Tongue (tissue), 3 donors: ENCODE measurements at places on chromosomes 3 and 15.

DNA sequence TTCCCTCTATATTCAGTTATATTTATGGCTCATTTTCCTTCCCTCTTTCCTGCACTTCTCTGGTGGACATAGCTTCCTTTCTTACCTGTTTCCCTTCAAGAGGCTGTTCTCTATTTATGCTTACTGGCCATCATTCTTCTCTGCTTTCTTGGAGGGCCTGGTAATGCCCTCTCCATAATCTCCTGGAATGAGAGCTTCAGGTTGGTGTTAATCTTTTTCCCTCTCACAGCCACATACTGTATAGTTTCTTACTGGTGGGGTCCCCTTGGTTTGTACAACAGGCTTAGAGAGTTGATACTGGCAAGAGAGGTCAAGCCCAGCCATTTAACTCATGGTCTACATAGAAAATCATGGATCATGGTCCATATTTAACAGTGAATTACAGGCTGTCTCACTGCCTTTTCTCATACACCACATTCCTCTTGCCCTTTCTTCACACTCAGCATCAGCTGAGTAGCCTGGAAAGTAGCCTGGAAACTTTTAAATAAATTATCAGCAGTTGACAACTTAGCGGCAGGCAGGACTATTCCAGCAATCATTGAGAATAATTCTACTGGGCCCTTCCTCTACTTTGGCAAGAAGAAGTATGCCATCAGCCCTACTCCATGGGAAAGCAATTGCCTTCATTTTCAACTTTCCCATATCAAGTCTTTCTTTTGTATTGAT lies 38.0 kb upstream of the DPH6 start:
- no peak for DNase-seq

DNA sequence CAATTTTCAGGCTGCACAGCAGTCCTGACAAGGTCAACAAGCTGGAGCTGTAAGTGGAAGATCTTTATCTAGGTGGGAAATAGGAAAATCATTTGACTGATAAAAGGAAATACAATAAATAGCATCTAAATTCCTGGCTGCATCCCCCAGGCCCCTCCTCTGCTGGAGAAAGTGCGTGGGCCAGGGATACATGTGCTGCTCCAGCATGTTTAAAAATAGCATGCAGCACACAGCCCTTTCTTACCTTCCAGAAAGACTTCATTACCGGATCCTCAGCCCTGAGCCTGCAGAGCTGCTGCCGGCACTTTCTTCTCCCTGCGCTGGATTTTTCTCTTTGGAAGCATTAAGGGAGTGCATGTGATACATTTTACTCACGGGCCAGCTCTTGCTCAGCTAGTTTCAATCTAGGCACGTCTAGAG lies 77.3 kb downstream of the HMG20A start:
- peak; percentile 90 for DNase-seq

DNA sequence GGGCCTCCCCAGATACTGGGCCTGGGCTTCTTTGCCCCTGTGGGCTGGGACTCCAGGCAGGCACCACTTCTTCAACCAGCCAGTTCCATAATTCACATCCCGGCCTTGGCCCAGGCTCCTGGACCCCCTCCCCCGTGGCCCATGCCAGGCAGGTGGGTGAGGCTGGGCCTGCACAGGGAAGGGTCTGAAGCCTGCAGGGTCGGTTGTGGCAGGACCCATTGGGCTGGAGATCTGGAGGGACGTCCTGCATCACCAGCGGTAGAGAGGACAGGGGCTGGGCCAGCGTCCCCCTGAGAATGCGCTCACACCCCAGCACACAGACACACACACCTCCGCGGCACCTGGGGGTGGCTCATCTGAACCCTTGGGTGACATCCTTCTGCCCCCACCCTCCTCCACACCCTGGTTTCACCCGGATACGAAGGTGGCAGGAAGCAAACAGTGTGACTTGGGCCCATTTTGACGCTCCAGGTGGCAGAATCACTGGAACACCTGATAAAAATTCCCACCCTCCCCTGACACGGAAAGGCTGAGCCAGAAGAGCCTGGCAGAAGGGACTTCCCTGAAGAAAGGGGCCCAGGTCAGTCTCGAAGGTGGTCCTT lies 15.4 kb downstream of the ZDHHC19 start:
- DNase-seq = no peak

GRCh38 chr3:25177041-25177440 lies 251.0 kb upstream of the RARB start:
- no peak for DNase-seq

DNA sequence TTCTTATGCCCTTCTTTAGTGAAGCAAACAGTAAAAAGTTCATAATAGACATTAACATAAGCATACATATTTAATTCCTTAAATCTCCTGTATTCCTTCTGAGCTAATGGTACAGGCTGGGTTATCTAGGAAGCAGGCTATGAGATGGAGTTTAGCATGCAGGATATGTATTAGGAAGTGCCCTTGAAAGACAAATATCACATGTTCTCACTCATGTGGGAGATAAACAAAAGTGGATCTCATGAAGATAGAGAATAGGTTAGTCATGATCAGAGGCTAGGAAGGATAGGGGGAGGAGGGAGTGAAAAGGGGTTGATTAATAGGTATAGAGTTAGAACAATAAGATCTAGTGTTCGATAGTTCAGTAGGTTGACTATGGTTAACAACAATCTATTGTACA lies 105.4 kb downstream of the CLASP2 start:
- no peak for DNase-seq

DNA sequence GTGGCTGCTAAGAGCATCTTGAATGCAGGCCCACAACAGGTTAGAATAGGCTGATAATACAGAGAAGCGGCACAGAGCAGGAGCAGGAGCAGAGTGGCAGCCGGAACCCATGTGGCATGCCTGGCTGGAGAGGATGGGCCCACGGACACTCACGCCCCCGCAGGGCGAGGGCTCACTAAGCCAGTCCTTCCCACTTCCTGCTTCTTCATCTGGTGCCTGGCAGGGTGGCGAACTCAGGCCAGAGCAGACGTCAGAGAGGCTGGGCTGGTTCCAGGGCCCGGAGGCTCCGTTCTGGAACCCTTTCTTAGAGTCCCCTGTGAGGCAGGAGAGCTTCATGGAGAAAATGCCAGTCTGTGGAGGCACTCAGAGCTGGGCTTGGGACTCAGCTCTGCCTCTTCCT lies 195.1 kb downstream of the NTRK3 start:
- DNase-seq = no peak

DNA sequence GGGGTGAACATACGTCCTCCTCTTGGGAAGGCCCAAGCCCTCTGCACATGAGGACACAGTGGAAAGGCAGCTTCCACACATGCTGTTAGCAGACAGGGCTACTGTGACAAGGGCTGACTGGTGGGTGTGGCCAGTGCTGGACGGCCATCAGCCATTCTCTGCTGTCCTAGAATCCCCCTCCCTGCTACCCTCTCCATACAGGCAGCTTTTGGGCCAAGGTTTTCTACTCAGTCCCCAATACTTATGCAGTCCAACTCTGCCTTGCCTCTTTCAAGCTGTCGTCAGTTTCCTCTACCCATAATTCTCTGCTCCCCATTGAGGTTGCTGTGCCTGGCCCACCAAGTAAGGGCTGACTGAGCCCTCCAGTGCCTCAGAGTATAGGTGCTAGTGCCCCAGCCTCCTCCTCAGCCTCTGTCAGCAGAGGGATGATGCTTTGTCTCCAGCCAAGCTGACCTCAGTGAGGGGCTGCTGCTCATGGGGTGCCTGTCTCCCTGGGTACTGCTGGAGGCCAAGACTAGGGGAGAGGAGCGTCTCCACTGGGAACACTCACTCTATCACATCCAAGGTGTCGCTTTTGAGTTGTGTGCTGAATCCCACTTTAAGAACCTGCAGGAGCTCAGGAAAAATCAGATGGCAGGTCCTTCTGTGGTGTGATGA lies 2.8 kb downstream of the LOXL1 start:
- DNase-seq = no peak

DNA sequence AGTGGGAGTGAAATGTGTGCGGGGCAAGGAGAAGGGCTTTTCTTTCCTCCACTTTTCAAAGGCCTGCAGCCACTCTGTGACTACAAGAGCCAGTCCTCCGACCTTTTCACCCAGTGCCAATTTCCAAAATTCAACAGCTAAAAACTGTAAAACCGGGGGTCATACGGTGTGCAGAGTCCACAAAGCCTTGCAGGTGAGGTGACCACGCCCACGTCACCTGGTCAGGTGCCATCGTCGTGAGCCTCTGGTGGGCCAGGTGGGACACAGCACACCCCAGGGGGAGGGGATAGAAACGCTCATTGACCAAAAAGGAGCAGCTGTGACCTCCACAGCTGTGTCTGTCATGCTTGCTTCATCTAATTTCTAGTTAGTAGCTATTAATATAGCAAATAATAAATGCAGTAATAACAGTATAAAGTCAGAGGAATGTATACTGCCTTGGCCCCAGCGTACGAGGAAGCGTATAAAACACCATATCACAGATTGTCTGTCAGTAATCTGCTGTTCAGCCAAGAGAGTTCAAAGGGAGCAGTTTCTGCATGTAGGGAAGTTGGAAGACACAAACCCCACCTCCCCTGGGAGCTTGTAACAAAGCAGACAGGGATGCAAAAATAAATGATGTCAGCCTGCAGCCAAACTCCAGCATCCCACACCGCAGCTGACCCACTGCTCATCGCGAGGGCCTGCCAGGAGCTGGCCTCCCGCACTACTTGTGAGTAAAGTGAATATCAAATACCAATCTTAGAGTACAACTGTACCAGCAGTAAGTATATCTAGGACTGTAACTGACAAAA lies 86.7 kb downstream of the VGLL4 start:
- DNase-seq = peak; percentile 88

DNA sequence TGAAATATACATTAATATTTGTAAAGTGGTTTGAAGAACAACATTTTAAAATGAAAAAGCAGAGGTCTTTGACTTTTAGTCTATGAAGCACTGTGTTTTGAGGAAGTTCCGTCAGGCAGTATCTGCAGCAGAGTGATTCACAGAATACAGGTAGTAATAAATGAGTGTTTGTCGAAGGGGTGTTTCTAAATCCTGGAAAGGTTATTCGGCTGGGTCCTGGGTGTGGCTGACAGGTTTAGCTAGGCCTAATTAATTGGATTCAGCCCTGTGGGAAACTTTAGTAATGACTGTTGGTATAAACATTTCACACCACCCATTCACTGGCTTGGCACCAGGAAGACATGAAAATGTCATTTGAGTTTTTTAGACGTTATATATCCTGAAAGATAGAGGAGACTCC lies 51.3 kb downstream of the TIPARP start:
- no peak for DNase-seq
